Right renal pelvis (tissue), 4 donors: ENCODE measurements at places on chromosomes 7 and 10.

- DNase-seq: no peak
Observed at GRCh38 chr7:37391791-37392672, 56.6 kb downstream of the ELMO1 start.

DNA sequence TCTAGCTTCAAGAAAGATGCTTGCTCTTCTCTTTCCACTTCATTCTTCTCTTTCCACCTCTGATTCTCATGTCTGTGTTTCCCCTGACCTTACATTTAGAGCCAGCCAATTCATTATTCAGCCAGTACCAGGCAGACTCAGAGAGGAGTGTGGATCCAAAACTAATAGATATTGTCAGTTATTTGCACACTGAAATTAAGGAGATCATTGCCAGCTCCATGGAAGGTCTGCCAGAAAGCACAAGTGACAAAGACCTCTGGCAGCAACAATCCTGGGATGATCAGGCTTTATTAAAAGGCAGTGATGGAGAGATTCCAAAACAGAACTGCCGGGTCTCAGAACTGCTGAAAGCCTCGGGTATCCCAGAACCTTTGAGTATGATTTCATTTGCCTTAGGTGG is 749.4 kb downstream of the XPNPEP1 start:
- no peak for DNase-seq

GRCh38 chr7:2939193-2939885 is 95.2 kb upstream of the GNA12 start:
- no peak for DNase-seq

GRCh38 chr7:117955046-117955445 is 81.8 kb upstream of the CTTNBP2 start:
- no peak for DNase-seq

DNA sequence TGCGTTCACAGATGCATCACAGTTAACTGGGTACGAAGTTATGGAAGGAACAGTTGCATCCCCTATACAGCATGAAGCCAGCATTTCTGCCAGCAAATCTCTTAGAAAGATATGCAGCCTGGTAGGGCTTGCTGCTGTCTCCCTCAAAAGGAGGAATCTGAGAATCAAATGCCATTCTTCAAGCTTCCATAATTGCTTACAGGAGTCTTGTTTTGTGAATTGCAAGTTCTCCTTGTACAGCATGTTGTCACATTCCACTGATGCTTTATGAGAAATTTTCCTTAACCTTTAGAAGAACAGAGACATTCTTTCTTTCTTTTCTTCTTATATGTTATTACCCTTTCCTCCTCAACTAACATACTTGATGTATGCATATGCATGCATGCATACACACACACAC is 134.6 kb downstream of the CHRM2 start:
- DNase-seq: no peak

- no peak for DNase-seq
Observed at GRCh38 chr10:19968745-19969144, 152.5 kb downstream of the PLXDC2 start.

- DNase-seq: no peak
Observed at GRCh38 chr10:111150691-111151090, 73.9 kb downstream of the ADRA2A start.

GRCh38 chr10:56653289-56653688 is 292.2 kb upstream of the ZWINT start:
- DNase-seq: no peak

DNA sequence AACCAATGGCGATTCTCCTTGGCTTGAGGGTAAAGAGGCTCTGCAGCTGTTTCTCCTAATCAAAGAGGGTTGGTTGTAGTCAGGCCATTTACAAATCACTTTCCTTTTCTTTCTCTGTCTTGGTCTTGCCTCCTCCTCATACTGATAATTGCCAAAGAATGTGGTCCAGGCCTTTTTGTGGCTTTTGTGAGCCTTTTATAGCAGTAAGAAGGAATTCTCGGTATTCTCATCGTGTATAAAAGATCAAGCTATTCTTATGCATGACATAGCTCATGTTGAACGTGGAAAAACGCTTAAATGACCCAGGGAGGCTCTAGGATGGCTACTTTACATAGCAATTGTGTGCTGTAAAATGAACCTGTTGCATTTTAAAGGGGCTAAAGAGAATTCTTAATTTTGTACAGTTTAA is 62.6 kb downstream of the RBM20 start:
- no peak for DNase-seq

DNA sequence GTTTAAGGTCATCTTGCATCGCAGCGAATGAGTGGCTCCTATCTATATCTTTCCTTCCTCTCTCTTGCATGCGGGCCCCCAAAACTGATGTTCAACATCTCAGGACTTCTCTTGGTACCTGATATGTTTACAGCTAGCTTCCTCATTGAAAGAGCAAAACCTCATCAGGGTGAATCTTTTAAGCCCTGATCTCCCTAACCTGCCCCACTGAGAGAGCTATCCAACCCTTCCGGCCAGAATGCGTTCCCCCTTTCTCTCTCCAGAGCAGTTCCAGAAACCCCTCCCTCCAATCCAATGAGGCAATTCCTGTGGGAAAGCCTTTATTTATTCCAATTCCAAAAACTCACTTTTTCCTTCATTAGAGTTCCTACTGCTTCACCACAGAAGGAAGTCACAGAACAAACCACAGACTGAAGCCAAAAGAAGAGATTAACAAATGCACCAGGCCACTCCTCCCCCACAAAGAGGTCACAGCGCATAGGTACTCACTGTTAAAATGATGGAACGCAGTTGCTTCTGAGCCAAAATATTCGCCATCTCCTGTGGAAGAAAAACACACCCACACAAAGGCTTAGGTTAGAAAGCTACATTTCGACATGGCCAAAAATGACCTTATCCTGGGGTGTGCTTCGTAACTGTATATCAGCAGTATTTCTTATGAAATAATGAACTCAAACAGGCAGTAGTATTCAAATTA is 232.4 kb downstream of the ELMO1 start:
- no peak for DNase-seq

DNA sequence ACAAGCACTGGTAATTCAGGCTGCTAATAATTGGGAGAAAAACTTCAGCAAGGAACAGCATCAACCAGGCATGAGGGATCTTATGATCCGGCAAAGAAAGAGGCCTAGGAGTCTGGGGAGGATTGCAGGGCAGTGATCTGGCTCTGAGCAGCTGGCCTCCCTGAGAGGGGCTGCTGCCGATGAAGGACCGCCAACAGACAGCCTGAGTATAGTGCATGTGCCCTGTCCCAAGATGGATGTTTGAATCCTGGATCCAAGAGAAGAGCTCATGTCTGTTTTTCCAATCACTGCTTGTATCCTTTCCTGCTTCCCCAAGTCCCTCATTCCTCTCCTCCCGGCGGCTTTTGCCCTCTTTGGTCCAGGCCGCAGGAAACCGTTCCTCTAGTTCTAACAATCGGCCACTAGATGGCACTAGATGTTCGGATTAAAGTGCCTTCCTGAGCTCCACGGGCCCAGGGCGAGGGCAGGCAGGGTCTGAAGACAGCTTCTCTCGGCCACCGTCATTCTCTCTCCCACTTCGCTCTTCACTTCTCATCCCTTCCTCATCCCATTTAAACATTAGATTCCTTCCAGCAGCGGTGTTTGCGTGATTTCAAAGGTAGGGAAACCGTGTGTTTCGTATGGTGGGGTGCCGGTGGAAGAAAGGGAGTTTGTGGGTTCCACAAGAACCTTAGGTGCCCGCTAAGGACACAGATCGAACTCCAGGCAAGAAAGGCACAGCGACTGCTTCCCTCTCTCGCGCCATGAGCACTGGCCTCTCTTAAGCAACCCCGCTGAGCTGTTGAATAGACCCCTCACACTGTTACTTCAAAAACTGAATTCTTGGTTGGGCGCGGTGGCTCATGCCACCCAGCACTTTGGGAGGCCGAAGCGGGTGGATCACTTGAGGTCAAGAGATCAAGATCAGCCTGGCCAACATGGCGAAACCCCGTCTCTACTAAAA is 82.4 kb downstream of the ADCYAP1R1 start:
- peak; percentile 65 for DNase-seq

DNA sequence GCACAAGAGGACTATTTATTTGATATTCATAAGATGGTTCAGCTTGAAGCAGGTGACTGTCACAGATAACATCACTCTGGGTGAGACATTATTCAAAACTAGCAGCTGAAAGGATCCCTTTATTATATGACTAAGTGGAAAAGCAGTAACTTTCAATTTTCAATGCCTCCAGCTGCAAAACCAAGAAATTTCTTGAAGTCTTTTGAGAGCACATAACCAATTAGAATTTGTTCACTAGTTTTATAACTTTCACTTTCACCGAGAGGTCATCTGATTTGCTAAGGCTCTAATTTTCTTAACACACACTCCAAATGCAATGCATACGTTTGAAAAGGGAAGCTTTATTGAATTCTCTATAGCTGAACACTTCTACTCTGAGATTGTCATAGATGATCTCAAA is 88.6 kb upstream of the KLF14 start:
- no peak for DNase-seq

- no peak for DNase-seq
Observed at GRCh38 chr10:69505636-69506318, 54.5 kb downstream of the TSPAN15 start.

GRCh38 chr10:78385599-78385998 is 351.9 kb downstream of the RPS24 start:
- no peak for DNase-seq

GRCh38 chr7:1839701-1840100 is 169.6 kb downstream of the ELFN1 start:
- no peak for DNase-seq

DNA sequence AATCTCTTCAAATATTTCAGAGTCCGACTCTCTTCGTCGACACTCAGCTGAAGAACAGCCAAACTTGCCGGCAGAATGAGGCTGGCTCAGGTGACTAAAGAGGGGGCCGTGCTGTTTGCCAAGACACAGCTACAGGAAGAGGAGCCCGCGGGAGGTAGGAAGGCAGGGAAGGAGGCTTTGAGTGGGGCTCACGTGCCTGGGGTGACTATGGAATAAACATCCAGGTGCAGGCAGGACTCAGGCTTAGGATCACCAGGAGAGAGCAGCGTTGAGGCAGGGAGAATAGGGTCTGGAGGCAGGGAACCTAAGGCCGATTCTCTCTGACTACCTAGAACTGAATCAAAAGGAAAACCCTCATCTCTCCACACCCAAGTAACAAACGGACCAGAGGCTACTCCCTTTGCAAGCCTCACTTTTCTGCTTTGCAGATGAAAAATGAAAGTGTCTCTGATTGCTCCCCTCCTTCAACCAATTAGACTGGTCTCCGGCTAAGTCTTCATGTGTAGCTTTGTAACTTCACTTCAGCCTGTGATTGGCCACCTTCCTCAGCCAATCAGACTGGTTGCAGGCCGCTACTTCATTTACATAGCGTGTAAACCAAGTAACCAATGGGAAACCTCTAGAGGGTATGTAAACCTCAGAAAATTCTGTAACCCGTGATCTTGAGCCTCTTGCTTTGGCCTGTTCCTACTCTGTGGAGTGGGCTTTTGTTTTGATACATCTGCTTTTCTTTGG is 19.7 kb upstream of the BNIP3 start:
- no peak for DNase-seq

DNA sequence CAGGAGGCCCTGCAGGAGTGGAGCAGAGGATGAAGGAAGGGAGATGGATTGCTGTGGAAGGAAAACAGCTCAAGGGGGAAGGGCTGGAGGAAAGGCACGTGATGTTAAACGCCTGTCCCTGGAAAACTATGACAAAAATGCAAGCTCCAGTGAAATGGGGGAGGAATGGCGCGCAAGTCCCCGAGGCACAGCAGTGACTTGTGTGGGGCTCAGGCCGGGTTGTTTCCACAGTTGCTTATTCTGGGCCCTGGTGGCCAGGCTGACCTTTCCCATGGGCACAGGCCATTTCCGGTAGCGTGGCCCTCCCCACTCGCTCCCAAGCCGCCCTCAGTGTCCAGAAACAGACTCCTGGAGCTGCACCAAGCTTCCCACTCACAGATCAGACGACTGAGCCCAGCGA is 68.1 kb upstream of the PDGFA start:
- no peak for DNase-seq

- DNase-seq: no peak
Observed at GRCh38 chr10:7417103-7417623, 6.3 kb upstream of the SFMBT2 start.
